MM.1S (cell line): ENCODE measurements at places on chromosomes 12 and 14.

DNA sequence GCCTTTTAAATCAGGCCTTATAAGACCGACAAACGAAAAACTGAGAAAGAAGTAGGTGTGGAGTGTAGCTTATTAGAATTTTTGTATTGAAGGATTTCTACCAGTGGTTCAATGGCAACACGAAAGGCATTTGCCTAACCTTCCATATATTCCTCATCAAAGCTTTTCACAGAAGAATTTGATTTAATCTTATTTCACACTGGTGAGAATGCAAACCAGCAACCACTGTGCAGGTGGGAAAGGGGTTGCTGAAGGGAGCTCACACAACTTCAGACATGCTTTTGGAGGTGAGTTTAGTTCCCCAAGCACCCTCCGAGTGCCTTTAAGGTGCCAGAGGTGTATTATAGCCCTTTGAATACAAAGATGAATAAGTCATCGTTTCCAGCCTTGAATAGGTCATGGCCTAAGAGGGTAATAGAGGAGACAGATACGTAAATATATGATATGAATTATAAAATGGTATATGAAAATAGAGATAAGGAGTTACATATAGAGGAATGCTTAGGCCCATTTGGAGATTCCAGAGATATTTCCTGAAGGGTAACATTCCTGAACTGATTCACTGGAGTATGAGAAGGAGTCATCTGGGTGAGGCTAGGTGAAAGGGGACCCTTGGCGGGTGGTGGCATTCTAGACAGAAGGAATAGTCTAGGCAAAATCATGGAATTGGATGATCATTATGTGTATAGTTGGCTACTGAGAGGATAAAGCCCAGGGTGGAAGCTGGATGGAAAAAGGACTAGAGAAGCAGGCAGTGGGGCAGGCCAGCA lies 6.4 kb downstream of the ERP27 start:
- H3K36me3 ChIP-seq, result no peaks in the 10 kb centered on the region
- no peak overlapping the region for H3K27ac ChIP-seq
- H3K27me3 ChIP-seq, result no peaks in the 10 kb centered on the region
- H3K4me3 ChIP-seq, result no peak overlapping the region
- no peak for DNase-seq

DNA sequence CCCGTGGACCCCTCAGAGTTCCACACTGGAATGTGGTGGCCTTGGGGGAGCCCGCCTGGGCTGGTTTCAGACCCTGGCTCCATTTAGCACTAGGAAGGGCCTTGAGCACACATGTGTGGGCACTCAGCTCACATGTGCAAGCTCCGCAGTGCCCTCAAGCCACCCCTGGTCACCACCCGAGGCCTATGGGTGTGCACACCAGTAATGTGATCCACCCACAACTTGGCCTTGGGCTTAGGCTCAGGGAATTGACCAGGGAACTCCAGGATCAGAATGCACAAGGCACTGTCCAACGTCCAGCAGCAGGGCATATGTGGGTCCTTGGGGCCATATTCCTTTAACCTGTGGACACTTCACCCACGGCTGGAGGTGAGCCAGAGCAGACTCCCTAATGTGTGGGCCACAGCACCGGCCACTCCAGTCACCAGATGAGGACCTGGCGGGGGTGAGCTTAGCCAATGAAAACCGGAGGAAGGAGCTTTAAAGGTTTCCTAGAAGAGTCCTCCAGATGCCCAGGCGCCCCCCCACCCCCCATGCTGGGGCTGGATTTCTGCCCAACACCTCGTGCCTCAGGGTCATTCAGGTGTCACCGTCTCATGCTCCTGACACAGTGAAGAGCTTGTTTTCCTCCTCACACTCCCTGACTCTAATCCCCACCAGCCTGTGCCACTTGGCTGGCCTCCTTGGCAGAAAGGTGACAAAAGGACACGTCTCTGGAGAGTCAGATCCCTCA lies 209.2 kb downstream of the ZFP36L1 start:
- H3K27ac ChIP-seq, result no peak overlapping the region
- no peaks in the 10 kb centered on the region for H3K4me1 ChIP-seq
- H3K36me3 ChIP-seq, result no peaks in the 10 kb centered on the region
- DNase-seq, result no peak
- no peak overlapping the region for H3K4me3 ChIP-seq

GRCh38 chr12:119783787-119784186 lies 93.3 kb downstream of the CIT start:
- no peaks in the 10 kb centered on the region for H3K36me3 ChIP-seq
- no peak for DNase-seq
- no peaks in the 10 kb centered on the region for H3K27me3 ChIP-seq
- H3K4me1 ChIP-seq, result no peaks in the 10 kb centered on the region

DNA sequence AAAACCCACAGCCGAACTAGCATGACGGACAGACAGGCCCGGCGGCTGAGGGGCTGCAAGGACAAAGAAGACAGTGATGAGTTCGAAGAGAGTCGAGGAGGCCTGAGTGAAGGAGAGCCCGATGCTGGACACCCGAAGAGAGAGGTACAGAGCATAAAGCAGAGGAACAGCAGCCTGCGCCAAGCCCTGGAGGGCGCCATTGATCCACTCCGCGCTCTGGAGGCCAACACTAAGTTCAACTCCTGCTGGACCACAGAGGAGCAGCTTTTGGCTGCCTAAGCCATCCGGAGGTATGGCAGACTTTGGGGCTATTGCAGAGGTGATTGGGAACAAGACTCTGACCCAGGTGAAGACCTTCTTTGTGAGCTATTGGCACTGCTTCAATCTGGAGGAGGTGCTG lies 7.8 kb upstream of the PLXNC1 start:
- H3K4me1 ChIP-seq, result no peaks in the 10 kb centered on the region
- no peaks in the 10 kb centered on the region for H3K36me3 ChIP-seq
- no peak overlapping the region for H3K27ac ChIP-seq
- no peak overlapping the region for H3K4me3 ChIP-seq

DNA sequence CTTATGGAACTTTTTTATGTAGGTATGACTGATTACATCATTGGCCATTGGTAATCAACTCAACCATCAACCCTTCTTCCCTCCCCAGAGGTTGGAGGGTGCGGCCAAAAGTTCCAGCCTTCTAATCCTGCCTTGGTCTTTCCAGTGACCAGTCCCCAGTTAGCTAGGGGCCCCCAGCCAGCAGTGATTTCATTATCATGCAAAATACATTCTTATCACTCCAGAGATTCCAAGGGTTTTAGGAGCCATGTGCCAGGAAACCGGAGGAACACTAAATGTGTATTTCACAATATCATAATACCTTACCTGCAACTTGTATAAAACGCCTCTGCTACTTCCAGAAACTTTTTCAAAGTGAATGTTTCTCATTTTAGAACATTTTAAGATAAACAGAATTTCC lies 181.5 kb upstream of the PELI2 start:
- H3K27ac ChIP-seq, result no peak overlapping the region
- no peaks in the 10 kb centered on the region for H3K27me3 ChIP-seq
- H3K36me3 ChIP-seq, result no peaks in the 10 kb centered on the region
- no peak for DNase-seq
- H3K4me3 ChIP-seq, result no peak overlapping the region

GRCh38 chr14:21933681-21934080 lies 260.1 kb upstream of the OR4E1 start:
- no peaks in the 10 kb centered on the region for H3K27me3 ChIP-seq
- no peak overlapping the region for H3K27ac ChIP-seq
- H3K4me3 ChIP-seq, result no peak overlapping the region
- H3K36me3 ChIP-seq, result no peaks in the 10 kb centered on the region
- no peak for DNase-seq

DNA sequence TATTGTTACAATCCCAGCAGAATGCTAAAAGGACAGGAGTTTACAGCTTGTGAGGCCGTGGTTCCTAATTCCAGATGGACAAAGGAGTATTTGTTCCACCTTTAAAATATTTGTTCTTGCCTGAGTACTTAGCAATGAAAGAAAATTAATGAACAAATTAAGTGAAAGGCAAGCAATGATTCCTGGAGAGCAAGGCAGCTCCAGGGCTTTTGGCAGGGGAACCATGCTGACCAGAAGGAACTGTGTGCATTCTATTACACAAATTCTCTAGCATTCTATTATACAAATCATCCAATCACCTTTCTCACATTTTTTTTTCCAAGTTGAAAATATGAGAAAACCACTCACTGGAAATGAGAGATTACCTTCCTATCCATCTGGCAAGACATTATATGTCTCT lies 1.8 kb upstream of the BMAL2 start:
- H3K36me3 ChIP-seq, result no peaks in the 10 kb centered on the region
- H3K27ac ChIP-seq, result peak overlapping the region; percentile 81; the same call in 1 of the 2 replicates
- peaks cover 28% of the 10 kb centered on the region for H3K4me1 ChIP-seq

DNA sequence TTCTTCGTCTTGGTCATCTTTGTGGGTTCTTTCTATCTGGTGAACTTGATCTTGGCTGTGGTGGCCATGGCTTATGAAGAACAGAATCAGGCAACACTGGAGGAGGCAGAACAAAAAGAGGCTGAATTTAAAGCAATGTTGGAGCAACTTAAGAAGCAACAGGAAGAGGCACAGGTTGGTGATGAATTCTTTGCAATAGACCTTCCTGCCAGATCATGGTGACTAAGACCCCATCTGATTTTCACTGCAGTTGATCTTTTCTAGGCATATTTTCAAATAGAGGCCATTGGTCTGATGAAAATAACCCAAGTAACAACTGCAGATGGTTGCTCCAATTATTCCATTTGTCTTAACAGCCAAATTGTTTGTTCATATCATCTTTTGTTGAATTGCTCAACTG lies 114.4 kb downstream of the SCN8A start:
- no peak overlapping the region for H3K4me3 ChIP-seq
- no peaks in the 10 kb centered on the region for H3K27me3 ChIP-seq
- H3K27ac ChIP-seq, result no peak overlapping the region
- DNase-seq, result no peak

GRCh38 chr12:27771481-27772327 lies 8.3 kb upstream of the KLHL42 start:
- H3K27me3 ChIP-seq, result no peaks in the 10 kb centered on the region
- H3K4me1 ChIP-seq, result no peaks in the 10 kb centered on the region
- no peak for DNase-seq

GRCh38 chr12:109759595-109759994 lies 46.0 kb downstream of the FAM222A start:
- H3K36me3 ChIP-seq, result no peaks in the 10 kb centered on the region
- H3K27ac ChIP-seq, result no peak overlapping the region
- DNase-seq, result no peak

DNA sequence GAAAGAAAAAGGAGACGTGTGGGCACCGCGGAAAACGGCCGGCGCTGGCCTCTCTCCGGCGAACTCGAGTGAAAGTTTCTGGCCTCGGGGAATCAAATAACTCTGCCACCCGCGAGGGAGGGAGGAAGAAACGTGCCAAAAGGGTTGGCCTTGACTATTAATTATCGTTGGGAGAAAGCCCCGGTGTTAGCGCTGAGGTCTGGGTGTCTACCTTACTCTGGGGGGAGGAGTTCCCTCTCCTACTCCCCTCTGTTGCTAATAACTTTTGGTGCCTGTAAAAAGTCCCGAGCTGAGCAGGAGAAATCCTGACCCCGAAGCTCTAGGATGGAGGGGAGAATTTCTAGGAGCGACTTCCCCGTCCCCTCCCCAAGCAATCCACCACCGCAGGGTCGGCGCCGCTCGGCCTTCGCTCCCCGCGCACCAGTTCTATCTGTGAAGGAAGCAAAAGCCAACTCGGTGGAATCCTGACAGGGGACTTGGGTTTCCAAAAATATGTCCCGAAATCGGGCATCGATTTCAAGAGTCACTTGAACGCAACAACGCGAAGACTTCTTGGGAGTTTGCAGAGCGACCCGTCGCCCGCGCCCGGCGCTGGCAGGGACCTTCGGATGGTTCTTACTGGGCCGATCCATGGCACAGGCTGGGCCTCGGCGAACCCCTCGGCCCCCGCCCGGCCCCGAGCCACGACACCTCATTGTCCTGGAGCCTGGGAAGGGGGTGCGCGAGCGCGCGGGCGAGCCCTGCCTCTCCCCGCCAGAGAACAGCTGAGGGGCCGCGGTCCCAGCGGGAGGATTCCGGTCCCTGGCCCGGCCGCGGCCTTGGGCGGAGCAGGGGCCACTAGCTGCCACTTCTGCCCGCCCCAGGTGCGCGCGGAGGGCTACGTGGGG lies 1.7 kb downstream of the OTX2 start:
- H3K4me3 ChIP-seq, result peak overlapping the region; percentile 52
- H3K27me3 ChIP-seq, result no peaks in the 10 kb centered on the region
- DNase-seq, result no peak
- H3K4me1 ChIP-seq, result no peaks in the 10 kb centered on the region
- no peak overlapping the region for H3K27ac ChIP-seq
- H3K36me3 ChIP-seq, result no peaks in the 10 kb centered on the region

- no peak overlapping the region for H3K27ac ChIP-seq
- no peaks in the 10 kb centered on the region for H3K36me3 ChIP-seq
- H3K27me3 ChIP-seq, result no peaks in the 10 kb centered on the region
- H3K4me1 ChIP-seq, result no peaks in the 10 kb centered on the region
- H3K4me3 ChIP-seq, result no peak overlapping the region
- no peak for DNase-seq
These were observed 48.7 kb upstream of the CMKLR1 start for GRCh38 chr12:108387771-108388170.
